Uterus (tissue), 4 donors: ENCODE measurements at places on chromosomes 5 and 9. TPM values are rescaled to one million over a fixed set of nuclear protein-coding genes. Genes with fewer than 3 reads are reported as not detected.

EDIL3 gene
- total RNA-seq: 27.1 TPM

CDKN2A gene
- total RNA-seq: not detected

GRHPR gene
- total RNA-seq: 135 TPM

HSPB3 gene
- total RNA-seq: 1.7 TPM

OR1J4 gene
- total RNA-seq: not detected

LCP2 gene
- 19.1 TPM for total RNA-seq

SPATA31C2 gene
- total RNA-seq: not detected

PCDHB8 gene
- 0.26 TPM for total RNA-seq

ISCA1 gene
- 56.1 TPM for total RNA-seq

ERAP2 gene
- 13.8 TPM for total RNA-seq

TAF11L5 gene
- total RNA-seq: not detected

IFNK gene
- not detected for total RNA-seq

RORB gene
- 32.1 TPM for total RNA-seq

PCDHA10 gene
- total RNA-seq: under 0.01 TPM

NR4A3 gene
- under 0.01 TPM for total RNA-seq

OGN gene
- 302 TPM for total RNA-seq

SEMA6A gene
- total RNA-seq: 118 TPM

TRIM23 gene
- total RNA-seq: 56.5 TPM

PTGS1 gene
- total RNA-seq: 3.0 TPM

PHYHD1 gene
- 23.2 TPM for total RNA-seq

CCDC171 gene
- total RNA-seq: 15.6 TPM

RNF130 gene
- total RNA-seq: 100.0 TPM

ARID3C gene
- not detected for total RNA-seq

HAND1 gene
- total RNA-seq: not detected

LPAR1 gene
- total RNA-seq: 64.1 TPM

PFN3 gene
- not detected for total RNA-seq

ARHGEF37 gene
- 4.6 TPM for total RNA-seq

PLAC8L1 gene
- total RNA-seq: not detected

ZDHHC11B gene
- 0.62 TPM for total RNA-seq

GKAP1 gene
- total RNA-seq: 44.1 TPM

CAMK2A gene
- 6.7 TPM for total RNA-seq

BARHL1 gene
- not detected for total RNA-seq

ANKRD18B gene
- not detected for total RNA-seq

TMEM171 gene
- not detected for total RNA-seq

OR1Q1 gene
- not detected for total RNA-seq

FOXD4 gene
- total RNA-seq: not detected

TEK gene
- total RNA-seq: 13.5 TPM

MACIR gene
- total RNA-seq: 14.9 TPM

NMUR2 gene
- total RNA-seq: not detected

PCA3 gene
- total RNA-seq: not detected

PPP3R2 gene
- not detected for total RNA-seq

OBP2A gene
- total RNA-seq: not detected

LCN6 gene
- 145 TPM for total RNA-seq

KIF3A gene
- 5.9 TPM for total RNA-seq
